GM10248 (cell line): ENCODE measurements at places on chromosomes 7 and 10.
A peak's percentile ranks its signal among the peaks of the same experiment; 100 is the strongest.

DNA sequence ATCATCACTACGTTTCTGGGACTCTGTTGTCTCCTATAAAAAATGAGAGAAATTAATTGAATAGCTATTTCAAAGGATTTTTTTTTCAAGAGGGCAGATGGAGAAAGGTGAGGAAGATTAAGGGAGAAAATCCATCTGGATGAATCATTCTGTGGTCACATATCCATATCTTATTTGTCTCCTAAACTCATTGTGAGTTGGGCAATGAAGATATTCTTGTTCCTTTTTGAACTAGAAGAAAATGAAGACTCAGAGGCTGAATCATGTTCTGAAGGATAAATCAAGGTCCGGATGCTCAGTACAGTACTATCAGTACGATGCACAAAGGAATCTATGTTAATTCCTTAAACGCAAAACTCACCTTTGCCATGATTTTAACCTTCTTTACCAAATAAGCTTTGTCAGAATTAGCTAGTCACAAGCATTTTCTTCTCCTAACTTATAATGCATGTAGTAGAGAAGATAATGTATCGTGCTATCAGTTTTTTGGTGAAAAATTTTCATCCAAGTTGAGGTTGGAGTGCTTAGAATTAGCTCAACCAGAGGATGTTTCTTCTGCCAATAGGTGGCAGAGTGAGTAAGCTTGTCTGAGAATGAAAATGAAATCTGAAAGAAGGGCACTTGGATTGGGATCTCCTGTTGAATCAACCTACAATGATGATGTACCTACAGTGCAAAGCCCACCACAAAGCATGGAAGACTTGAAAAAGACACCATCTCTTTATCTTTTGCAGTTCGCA is 446.9 kb downstream of the KIF20B start:
- DNase-seq: no peak

DNA sequence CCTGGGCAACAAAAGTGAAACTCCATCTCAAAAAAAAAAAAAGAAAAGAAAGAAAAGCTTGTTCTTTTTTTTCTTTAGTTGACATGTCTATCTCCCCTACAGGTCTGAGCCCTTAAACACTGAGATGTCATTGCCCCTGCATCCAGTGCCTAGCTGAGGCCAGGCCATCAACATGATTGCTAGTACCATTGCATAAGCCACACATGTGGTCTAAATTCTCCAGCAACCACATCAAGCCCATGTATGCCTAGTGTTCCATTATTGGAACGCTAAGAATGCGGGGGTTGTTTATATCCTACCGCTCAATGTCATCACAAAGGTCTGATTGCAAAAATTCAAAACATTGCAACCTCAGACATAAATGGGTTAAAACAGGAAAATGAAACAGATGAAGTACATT is 62.7 kb downstream of the NPTX2 start:
- no peak for DNase-seq

- peak; percentile 20 for DNase-seq
Measured at GRCh38 chr7:30285067-30285535, 704 bp downstream of the ZNRF2 start.

DNA sequence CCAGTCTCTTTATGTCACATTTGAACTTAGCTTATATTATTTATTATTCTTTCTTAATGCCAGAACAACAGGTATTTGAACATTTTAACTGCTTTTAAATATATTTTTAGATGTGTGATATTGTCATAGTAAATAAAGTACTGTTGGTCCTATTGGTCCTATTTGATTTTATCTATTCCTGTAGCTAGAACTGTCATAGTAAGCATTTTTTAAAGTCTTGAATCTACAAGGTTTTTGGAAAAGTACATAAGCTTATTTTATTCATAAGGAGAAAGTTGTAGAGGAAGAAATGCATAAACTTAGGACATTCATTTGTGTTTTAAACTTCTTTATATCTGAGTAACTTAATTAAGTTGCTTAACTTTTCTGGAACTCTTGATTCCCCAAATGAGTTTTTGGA is 136.0 kb downstream of the PHF14 start:
- DNase-seq: no peak

- no peak for DNase-seq
Measured at GRCh38 chr10:4038000-4038399, 253.0 kb upstream of the KLF6 start.

GRCh38 chr10:88810196-88810961 is 7.8 kb downstream of the LIPM start:
- peak; percentile 35 for DNase-seq

- peak; percentile 89 for DNase-seq
Measured at GRCh38 chr7:87219545-87220025, at the start of gene TMEM243. TMEM243 (minus strand) TSS chr7:87219732; CDS start chr7:87219503, 229 bp downstream.

- DNase-seq: no peak
Measured at GRCh38 chr10:11073410-11073809, 55.7 kb downstream of the CELF2 start.

GRCh38 chr7:93948106-93948505 is 26.6 kb downstream of the GNG11 start:
- DNase-seq: no peak

DNA sequence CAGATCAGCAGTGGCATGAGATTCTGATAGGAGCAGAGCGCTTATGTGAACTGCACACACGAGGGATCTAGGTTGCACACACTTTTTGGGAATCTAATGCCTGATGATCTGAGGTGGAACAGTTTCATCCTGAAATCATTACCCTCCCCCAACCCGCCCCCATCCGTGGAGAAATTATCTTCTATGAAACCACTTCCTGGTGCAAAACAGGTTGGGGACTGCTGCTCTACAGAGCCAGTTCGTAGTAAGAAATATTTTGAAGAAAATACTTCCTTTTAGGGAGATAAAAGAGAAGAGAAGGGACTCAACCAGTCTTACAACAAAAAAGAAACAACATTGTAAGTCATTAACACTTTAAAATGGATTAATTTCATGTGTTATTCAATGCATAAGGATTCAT is 1308.2 kb downstream of the GATA3 start:
- DNase-seq: no peak

- DNase-seq: no peak
Measured at GRCh38 chr7:105307163-105307672, 81.5 kb downstream of the SRPK2 start.

- peak; percentile 19 for DNase-seq
Measured at GRCh38 chr7:101553771-101554445, 75.2 kb downstream of the MYL10 start.

DNA sequence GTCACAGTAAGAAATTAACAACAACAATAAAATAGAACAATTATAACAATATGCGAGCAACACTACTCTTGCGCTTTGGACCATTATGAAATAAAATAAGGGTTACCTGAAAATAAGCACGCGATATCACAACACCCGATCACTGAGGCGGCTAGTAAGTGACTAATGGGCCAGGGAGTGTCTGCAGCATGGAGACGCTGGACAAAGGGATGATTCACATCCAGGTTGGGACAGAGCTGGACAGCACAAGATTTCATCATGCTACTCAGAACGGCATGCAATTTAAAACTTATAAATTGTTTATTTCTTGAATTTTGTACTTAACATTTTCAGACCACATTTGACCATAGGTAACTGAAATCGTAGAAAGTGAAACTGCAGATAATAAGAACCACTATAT is 15.6 kb downstream of the HIBADH start:
- no peak for DNase-seq

- DNase-seq: no peak
Measured at GRCh38 chr7:98281757-98282606, 496 bp downstream of the BRI3 start.

DNA sequence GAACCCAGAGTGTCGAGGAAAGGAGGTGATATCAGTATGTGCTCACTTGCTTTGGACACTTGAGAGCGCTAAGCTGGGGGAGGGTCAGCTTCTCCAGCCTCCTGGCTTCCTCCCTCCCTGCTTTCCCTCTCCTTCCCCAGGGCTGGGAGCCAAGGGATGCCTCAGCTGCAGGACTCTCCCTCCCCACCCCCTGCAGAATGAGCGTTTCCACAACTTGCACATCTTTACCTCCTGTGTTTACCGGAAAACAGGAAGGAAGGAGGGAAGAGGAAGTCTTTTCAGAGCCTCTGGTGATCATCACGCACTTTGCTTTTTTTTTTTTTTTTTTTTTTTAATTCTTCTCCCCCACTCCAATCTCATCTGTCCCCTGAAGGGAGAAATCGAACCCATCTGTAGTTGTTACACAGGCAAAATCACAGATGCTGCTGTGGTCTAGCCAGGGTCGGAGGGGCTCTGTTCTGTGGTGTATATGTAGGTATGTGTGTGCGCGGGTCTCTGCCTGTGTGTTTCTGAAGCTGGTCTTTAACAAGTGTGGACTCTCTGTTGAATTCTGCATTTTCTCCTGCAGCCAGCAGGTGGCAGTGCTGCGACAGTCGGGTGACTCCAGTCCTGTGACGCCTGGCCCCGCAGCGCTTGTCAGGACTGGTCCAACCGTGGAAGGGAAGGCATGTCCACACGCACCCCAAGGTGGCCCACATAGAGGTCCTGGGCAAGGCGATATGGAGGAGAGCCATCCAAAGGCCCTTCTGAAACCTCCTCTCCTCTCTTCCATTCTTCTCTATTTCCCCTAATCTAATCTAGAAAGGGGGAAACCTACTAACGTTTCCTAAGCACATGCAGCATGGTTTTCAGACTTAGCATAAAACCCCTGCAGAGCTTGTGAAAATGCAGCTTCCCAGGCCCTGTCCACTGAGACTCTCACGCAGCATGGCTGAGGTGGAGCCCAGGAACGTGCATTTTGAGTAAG is 257.6 kb downstream of the PLXNA4 start:
- peak; percentile 83 for DNase-seq

DNA sequence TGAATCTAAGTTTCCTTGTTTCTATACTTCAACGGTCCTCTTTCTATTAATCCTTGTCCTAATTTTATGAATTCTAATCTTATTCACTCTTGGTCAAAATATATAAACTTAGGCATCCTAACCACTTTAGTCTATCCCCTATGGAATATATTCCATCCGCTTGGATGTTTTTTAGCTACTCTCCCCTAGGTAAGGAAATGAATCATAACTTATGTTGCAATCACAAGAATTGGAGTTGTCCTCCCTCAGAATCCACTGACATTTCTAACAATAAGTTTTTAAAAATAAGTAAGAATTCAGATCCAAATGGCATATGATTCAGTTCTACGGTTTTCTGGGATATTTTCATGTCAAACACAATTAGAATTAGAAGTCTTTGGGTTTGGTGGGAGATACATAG is 1081.6 kb downstream of the SORCS1 start:
- no peak for DNase-seq

- DNase-seq: peak; percentile 59
Measured at GRCh38 chr7:130490888-130491804, 739 bp upstream of the MEST start.

DNA sequence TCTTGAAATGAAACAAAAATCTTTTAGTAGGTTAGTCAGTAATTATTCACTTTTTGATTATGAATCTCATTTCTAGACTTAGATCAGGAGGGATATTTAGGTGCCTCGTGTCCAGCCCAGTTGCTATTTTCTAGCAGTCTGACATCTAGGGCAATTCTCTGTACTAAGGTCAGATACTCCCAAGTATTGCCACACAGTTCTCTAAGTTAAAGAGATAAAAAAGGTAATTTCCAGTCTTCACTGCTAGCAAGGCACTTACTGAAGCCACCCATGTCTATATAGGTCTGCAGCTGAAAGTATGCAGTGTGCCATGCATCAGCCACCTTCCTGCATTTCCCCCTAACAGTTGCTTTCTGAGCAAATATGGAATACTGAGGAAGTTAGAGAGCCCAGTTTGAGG is 83.4 kb downstream of the PON1 start:
- no peak for DNase-seq

DNA sequence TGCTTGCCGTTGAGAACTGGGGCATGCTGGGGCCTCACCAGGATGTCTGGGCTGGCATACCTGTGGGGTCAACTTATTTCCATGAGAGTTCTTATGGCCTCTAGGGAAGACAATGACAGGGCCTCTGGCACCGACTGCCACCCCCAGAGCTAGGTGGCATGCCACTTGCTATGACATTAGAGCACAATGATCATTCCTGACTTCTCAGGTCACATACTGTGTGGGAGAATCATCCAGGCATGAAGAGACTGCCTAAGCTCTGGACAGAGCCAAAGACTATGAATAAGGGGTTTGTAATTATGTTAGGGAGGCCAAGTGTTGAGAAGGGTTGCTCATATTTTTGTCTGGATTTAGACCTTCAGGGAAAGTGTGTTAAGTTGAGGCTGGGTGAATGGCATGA is 97.5 kb downstream of the PTPN20 start:
- no peak for DNase-seq

DNA sequence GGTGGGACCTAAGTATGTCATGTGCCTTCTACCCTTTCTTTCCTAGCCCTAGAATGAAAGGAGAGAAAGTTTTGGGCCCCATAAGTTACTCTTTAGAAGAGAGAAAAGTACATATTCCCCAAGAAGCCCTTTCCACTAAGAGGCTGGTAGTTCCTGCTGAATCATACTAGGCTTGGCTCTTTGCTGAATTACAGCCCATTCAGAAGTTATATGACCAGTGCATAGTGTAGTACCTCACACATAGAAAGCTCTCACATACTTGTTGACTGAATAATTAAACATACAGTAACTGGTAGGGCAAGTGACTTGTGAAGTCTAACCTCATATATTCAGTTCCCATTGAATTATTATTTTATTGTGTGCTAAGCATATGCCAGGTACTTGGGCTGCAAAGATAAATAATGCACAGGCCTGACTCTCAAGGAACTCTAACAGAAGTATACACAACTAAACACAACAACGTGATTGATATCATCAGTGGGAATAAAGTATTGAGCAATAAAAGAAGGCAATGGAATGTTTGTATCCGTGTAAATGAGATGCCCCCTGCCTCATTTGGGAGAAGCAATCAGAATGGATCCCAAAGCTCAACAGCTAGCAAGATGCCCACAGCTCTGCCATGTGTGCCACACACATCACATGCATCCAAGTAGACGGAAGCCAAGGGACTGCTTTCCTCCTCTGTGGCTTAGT is 38.9 kb upstream of the UBN2 start:
- no peak for DNase-seq
